Left renal cortex interstitium (tissue), 4 donors: ENCODE measurements at places on chromosomes 2 and 18. TPM values are rescaled to one million over a fixed set of nuclear protein-coding genes. Genes with fewer than 3 reads are reported as not detected.

DNA sequence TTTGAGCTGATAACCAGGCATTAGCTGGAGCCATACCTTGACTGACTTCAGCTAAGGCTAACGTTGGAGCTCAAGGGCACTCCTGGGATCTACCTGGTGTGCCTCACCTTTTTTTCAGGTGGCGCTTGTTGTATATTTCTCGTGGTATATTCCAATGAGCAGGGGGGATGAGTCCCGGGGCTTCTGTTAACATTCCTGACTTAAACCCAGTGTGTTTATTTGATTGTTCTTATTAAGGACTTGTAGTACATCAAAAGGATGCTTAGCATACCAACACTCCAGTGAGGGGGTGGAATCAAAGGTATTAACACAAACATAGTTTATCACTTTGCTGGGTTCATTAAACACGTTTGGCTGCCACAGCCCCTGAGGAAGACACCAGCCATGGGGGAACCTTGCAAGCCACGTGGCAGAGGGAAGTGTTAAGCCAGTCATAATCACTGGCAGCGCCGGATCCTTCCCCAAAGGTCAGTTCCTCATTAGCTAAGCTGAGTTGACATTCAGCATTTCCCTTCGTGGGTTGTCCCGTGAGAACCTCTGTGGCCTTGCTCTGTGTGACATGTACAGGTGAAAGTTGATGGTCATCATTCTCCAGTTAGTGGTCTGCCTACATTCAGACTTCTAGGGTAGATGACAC, 119.5 kb upstream of the MCFD2 start:
- no peak for DNase-seq

Gene C2orf92
- polyA plus RNA-seq: 6.7 TPM

DNA sequence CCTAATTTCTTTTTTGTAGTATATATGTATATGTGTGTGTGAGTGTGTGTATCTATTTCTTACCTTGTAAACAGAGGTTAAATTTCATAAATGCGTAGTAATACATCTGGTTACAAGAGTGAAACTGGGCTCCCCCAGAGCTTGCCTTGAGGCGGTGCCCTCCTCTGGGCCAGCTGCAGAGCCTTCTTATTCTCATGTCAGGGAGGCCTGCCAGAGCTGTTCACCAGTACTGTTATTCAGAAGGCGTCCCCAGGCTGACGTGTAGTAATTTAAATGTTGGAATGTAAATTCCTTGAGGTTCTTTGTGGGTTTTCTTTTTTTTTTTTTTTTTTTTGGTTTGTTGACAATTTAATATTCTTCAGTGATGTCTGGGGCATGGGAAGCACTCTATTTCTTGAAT, 11.2 kb downstream of the COPS8 start:
- no peak for DNase-seq

DNA sequence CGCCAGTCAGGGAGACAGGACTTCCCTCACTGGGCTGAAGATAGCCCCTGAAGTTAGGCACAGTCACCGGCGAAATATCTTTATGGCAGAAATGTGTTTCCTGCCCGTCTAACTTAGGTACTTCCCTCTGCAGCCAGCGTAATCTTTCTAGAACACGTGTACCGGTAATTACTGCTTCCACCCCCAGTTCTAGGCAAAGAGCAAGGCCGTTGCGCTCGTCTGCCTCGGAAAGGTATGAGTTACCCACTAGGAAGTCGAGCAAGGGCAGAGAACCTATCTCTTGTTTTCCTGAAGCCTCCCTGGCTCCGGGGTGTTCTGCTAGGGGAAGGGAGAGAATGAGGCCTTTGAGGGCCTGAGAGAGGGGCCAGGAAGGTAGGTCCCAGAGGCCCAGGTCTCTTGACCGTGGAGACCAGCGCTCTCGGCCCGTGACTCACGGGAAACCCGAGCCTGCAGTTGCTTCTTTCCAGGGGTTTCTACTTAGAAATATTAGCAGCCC, 70.0 kb downstream of the TWSG1 start:
- DNase-seq: no peak

DNA sequence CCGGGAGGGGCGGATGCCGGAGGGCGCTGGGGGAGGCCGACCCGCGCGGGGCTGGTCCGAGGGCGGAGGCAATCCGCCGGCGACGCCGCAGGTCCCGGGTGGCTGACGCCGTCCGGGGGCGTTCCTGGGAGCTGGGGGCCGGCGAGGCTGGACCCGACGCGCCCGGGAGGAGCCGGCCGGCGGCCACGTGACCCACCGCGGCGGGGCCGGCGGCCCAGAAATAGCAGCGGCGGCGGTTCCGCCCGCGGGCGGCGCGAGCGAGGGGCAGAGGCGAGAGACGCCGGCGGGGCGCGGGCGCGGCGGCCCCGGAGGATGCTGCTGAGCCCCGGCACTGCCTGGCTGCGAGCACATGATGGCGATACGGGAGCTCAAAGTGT, at the start of gene RAB31:
RAB31 (plus strand) TSS at position 245 of the 377 bp plus-strand sequence; CDS start at position 350, 105 bp downstream.
- DNase-seq: no peak

DNA sequence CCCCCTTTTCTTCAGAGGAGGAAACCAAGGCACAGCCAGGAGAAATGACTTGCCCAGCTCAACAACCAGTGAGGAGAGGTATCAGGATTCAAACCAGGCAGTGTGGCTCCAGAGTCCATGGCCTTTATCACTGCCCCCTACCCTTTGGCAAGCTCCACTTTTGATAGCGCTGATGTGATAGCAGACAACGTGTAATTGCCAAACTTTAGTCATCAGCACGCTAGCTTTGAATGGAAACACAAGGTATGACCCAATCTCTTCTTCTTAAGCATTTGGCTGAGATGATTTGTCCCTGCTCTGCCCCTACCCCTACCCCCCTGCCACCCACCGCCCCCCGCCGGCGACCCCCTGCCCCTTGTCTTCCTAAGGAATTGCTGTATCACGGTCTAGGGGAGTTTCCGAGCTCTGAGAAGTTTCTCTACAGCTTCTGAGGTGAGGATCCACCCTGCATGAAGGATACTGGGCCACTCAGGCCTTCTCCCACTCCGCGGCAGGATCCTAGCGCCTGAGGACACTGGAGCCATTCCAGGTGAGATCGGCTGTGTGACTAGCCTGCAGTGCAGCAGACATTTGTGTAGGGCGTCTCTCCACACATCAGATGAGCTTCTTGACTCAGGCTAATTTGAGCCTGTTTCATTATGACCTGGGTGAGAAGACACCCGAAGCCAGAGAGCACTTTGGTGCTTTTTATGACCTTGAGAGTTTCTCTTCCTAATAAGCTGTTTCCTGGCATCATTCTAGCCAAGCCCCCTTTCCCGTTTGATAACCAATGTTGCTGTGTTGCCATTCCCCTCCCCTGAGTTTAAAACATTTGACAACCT, 75.1 kb upstream of the MAP4K4 start:
- no peak for DNase-seq

GRCh38 chr2:67576991-67577390, 179.9 kb downstream of the ETAA1 start:
- DNase-seq: no peak

GRCh38 chr2:130957915-130958314, 121.2 kb downstream of the ARHGEF4 start:
- DNase-seq: no peak

DNA sequence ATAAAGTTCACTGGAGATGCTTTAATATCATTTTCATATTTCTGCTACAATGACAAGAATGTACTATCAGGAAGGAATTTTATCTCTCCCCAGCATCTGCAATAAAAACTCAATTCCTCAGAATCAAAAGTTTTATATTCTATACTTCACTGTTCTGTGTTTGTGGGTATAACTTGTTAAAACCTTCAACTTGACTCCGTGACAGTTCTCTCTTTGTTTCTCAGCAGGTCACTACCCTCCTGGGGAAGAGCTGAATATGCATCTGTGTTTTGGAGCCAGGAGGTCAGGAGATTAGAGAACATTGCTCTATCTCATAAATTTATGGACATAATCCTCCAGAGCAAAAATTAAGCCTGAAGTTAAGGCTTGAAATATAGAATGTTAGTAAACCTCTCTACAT, 411.4 kb downstream of the TRIB2 start:
- no peak for DNase-seq

DNA sequence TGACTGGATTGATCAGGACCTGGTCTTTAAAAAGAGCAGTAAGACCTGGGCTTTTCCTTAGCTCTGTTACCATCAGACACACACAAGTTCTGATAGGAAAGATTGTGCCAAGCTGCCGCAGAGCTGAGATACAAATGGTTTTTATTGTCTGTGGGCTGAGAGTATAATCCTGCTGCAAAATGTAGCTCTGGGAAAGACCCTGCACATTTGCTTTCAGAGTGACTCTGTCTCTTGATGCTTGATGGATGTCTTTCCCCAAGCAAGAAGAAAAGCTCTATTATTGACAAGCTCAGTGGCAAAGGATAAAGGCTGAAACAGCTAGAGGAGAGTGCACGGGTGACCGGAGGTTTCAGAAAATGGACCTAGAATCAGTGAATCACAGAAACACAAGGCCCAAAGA, 95.3 kb upstream of the PARD3B start:
- DNase-seq: no peak

Gene CROCC2
- 0.03 TPM for polyA plus RNA-seq

- no peak for DNase-seq
Measured at GRCh38 chr2:65366595-65367125, 65.7 kb downstream of the SPRED2 start.

DNA sequence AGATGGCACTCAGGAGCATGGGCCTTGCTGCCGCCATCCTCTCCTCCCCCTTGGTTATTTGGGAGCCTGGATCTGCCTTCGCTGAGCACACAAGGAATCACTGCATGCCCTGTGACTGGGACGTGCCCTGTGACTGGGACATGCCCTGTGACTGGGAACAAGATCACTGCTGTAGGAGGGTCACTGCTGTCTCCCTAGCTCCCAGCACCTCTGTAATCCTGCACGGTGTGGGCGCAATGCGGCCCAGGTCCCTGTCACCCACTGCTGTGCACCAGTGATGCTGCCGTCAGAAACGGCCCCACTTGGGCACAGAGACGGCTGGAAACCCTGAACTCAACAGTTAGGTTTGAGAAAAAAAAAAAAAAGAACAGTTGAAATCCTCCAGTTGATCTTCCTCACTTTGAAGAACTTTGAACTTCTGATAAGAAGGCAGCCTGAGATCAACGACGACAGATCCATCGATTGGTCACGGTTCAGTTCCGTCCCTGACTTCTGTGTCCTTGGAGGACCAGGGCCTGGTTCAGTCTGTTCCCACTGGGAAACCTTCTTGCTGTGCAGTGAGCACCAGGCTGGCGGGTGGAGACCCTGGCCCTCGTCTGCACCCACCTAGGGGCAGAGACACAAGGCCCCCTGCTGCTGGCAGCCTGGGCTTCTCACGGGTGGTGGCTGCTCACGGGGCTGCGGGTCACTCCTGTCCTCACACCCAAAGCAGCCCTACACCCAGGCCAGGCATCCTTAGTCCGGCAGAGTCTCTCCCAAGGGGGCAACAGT, 125.9 kb downstream of the PXDN start:
- DNase-seq: no peak

- DNase-seq: no peak
Measured at GRCh38 chr2:110675679-110676078, 2.2 kb downstream of the BUB1 start.

DNA sequence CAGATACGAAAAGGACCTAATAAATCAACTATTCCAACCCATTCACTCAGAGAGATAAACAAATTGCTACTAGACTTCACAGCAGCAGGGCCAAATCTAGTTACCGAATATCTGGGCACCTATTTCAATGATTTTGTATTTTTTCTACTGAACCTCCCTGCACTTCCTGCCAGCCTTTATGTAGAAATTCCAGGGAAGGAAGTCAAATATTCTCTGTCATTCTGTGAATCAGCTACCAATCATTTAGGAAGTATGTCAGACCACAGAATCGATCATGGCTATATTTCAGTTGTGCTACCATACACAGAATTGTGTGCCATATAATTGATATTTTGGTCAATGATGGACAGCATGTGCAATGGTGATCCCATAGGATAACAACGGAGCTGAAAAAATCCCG, 109.6 kb upstream of the SPOPL start:
- no peak for DNase-seq

GRCh38 chr2:170144761-170145160, 33.2 kb upstream of the MYO3B start:
- DNase-seq: no peak

- no peak for DNase-seq
Measured at GRCh38 chr18:56068701-56069100, 480.7 kb upstream of the TCF4 start.

- no peak for DNase-seq
Measured at GRCh38 chr2:134395779-134396178, 141.9 kb downstream of the MGAT5 start.

DNA sequence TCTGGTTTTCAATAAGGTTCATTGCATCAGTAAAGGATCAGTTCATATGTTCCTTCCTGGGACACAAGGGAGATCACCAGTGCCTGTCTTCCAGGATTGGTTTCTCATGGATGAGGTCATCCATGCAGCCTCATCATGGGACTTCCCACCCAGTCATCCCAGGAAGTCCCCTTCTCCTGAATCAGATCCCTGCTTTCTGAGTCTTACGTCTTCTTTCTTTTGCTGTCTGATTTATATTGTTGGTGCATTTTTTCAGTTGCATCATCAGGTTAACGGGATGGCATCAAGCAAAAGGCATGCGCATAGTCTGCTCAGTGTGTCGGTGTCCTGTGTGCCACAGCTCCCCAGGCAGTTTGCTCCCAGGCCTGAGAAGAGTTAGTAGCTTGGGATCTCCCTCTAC, 105.9 kb downstream of the SOX11 start:
- DNase-seq: no peak

Gene HOXD12
- 0.41 TPM for polyA plus RNA-seq
